Glutamatergic neuron (in vitro differentiated cells): ENCODE measurements at places on chromosomes 11 and 22. TPM values are rescaled to one million over a fixed set of nuclear protein-coding genes. Genes with fewer than 3 reads are reported as not detected.

- no peak for DNase-seq
These were observed 62.0 kb upstream of the RASD2 start for GRCh38 chr22:35478633-35479107.

The OR5P2 gene
- not detected for total RNA-seq

DNA sequence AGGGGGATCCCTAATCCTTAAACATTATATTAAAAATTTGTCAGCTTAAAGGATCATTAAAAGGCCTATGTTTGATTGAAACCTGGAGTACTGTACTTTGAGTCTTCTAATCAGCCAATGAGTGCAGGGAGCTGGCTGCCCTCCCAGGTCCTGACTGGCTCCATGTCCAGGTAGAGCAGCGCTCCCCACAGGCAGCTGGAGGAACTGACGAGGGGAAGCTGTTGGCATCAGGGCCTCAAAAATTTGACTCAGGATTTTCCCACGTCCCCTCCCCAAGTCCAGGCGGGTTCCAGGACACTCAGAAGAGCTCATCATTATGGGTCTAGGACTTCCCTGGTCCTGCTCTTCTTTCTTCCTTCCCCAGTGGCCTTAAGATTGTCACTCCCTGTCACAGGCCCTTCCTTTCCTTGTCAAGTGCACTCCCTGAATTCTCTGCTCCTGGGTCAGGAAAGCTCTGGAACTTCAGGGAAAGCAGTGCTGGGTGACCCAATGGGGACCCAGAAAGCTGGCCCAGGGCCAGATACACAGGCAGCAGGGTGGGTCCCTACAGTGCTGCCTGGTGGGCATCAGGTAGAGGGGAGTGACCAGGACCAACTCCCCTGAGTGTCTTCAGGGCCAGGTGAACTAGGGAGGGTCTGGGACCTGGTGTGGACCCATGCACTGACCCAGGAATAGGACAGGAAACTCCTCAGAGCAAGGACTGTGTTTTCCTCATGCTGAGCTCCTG is 65.5 kb downstream of the GGTLC2 start:
- no peak for DNase-seq

- peak; percentile 62 for DNase-seq
These were observed at the start of gene MRGPRF for GRCh38 chr11:69013009-69013951. TSS of gene MRGPRF (minus strand) at chr11:69013246. CDS start at chr11:69009901, 3,345 bp downstream.

The CSNK2A3 gene
- 17.4 TPM for total RNA-seq

DNA sequence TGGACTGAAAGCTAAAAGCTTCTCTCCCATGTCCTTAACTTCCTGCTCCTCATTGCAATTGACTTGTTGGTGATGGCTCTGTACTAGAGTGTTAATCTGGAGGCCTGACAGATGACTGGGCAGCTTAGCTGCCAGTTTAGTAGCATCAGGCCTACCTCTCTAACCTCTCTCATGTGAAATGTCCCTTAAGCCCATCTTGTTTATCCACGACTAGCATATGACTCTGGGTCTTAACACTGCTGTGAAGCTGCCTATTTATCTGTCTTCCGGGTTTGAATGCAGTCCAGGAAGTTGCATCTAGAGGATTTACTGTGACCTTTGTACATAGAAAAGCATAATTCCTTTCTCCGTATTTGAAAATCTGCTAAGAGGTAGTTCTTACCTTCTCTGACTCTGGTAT is 85.3 kb upstream of the HORMAD2 start:
- DNase-seq = no peak

- DNase-seq = no peak
These were observed 41.0 kb downstream of the TMPRSS5 start for GRCh38 chr11:113664981-113665710.

- DNase-seq = no peak
These were observed 4.1 kb downstream of the DDX17 start for GRCh38 chr22:38501797-38502672.

The PNPLA3 gene
- 14.7 TPM for total RNA-seq

GRCh38 chr11:14018441-14018840 is 55.9 kb downstream of the SPON1 start:
- DNase-seq = no peak

DNA sequence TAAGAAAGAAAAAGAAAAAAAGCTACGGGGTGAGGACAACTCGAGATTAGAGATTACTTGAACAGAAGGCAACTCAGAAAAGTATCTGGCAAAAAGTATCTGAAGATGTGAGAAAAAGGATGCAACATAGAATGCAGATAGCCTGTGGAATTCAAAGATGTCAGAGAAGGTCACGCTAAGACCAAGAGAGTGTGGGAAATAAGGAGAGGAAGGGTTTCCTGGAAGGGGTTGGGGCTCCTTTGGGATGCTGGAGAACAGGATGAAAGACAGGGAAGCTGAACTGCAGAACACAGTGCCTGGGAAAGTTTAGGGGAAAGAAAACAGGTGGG is 1.2 kb downstream of the GUCY1A2 start:
- DNase-seq = no peak

- no peak for DNase-seq
These were observed 192.6 kb downstream of the HIPK3 start for GRCh38 chr11:33449798-33450197.

DNA sequence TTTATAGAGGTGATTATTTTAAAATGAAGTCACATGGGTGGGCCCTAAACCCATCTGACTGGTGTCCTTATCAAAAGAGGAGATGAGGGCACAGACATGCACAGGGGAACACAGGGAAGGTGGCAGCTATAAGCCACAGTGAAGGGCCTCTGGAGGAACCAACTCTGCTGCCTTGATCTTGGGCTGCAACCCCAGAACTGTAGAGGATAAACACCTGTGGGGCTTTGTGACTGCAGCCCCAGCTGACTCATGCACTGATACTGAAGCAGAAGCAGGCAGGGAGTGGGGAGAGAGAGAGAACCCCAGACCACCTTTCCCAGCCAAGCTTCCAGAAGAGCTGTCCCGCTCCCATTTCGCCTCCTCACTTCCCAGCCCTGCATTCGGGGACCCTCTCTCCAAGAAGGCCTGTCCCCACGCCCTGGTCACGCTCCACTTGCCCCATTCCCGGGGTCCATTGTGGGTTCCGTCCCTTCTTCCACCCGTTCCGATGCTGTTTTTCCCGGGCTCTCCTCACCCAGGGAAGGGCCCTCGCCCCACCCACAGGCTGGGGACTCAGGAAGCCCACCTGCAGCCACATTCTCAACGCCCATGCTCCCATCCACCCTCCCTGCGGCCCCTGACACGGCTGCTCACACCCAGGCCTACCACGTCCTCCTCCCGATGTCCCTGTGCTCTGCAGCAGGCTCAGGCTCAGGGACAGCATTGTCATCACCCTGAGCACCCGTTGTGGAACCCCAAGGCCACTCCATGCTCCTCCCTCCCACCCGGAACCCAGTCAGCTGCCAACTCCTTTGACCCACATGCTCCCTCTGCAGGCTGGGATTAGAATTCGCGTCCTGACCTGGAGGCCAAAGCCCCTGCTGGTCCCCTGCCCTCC is 90.8 kb upstream of the SHANK2 start:
- peak; percentile 58 for DNase-seq

The SHISAL1 gene
- 3.2 TPM for total RNA-seq

The MYEOV gene
- total RNA-seq = not detected

GRCh38 chr11:68976095-68976494 is 4.7 kb downstream of the MRGPRD start:
- DNase-seq = no peak

The GRM5 gene
- not detected for total RNA-seq

DNA sequence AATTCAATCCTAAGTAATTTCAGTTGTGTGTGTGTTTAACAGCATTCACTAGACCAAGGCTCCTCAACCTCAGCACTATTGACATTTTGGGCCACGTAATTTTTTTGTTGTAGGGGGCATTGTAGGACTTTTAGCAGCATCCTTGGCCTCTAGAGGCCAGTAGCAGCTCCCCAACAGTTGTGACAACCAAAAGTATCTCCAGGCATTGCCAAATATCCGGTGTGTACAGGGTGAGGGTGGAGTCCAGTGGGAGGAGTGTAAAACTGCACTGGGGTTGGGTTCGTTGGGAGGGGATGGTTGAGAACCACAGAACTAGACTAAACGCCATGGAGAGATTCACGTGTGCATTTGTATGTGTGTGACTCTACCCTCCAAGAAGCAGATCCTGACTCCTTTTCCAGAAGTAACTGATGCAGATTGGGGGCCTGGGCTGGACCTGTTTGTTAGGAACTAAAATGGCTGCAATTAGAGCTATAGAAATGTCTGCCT is 5.9 kb upstream of the PHF21A start:
- DNase-seq = no peak

The MRGPRX3 gene
- total RNA-seq = not detected

- no peak for DNase-seq
These were observed 23.7 kb downstream of the SNU13 start for GRCh38 chr22:41664951-41665350.

DNA sequence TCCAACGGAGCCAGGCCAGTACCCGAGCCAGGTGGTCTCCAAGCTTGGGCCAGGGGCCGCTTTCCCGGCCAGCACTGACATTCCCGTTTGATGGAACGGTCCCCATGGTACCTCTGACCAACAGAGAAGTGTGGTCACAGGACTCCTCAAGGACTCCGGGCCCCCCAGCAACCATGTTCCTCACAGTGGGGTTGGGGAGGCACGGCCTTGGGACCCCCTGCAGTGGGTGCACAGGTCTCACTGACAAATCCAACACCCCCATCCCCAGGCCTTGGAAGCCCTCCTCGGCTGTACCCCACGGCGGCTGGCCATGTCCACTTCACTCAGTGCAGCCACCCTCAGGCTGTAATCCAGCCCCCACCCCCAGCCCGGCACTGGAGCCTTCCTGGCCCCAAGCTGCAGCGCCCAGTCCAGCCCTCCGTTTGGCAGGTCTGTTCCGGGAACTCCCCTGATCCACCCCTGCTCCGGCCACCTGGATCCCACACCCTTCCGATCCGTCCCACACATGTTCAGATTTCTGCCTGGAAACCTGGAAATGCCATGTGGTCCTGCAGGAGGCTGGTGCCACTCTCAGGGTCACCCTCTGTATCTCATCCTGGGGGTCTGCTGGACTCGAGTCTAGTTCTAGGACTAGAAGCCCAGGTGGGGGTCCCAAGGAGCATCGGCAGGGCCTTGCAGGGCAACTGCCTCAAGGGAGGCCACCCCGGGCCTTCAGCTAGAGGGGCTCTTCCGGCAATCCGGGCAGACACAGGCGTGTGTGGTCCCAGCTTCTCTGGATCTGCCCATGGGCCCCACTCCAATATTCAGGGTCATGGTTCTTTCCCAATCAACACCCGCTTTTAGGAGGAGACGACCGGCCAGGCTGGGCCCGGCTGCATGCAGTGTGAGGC is 26.6 kb downstream of the TBX1 start:
- no peak for DNase-seq

The ARHGAP20 gene
- total RNA-seq = not detected

The UCP2 gene
- total RNA-seq = 91.1 TPM

The CD3D gene
- total RNA-seq = not detected

DNA sequence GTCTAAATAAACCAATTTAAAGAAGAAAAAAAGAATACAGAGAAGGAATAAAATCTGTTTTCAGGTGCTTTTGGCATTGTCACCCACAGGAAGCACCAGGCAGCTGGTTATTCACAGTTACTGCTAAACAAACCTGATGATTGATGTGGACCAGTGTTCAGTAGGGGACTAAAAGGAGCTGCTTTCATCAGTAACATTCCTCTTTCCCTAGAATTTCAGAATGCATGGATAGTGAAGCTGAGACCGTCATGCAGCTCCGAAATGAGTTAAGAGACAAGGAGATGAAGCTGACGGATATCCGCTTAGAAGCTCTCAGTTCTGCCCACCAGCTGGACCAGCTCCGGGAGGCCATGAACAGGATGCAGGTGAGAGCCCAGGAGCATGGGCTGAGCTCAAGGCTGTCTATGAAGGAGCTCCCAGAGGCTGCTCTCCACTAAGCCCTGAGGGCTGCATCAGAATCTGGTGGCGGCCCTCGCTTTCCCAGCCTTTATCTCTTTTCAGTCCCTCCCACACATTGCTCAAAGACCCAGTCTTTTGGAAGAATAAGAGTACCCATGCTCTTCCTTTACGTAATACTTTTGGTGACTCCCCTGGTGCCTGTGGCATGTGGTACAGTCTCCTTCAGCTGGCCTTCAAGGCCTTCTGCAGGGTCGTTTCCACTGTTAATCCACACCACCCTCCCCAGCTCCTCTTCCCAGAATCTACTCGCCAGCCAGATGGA is 69.5 kb downstream of the DBX1 start:
- no peak for DNase-seq

GRCh38 chr22:35424761-35425160 is 24.8 kb downstream of the MCM5 start:
- no peak for DNase-seq

The SHANK2 gene
- total RNA-seq = 23.0 TPM

The ABCC8 gene
- total RNA-seq = 5.7 TPM

GRCh38 chr22:28018461-28018927 is 99.4 kb upstream of the PITPNB start:
- DNase-seq = peak; percentile 19

The TRPM5 gene
- not detected for total RNA-seq

DNA sequence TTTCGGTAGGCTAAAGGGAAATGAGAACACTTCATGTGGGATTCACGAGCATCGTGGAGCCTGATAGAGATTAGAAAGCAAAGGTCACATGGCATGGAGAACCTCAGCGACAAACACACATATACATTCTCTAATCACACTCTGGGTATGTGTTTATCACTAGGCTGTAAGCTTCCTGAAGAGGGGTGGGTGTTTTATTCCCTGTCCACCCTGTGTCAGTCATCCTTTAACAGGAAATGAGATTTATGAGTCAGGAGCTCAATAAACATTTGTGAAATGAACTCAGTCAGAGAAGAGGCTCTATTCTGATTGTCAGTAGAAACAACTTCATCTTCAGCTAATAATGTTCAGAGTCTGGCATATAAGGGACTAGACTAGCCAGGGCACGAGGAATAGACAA is 71.7 kb upstream of the EIF3M start:
- DNase-seq = no peak

DNA sequence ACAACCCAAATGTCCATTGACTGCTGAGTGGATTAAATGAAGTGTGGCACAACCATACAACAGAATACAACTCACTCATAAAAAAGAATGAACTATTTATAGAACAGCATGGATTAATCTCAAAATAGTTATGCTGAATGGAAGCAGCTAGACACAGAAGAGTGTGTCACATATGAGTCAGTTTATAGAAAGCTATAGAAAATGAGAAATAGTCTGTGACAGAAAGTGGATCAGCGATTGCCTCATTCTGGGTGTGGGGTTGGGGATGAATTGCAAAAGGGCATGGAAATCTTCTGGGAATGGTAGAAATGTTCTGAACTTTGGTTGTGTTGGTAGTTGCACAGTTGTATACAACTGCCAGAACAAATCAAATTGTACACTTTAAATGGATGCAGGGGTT is 37.4 kb downstream of the PRR5L start:
- no peak for DNase-seq

The DGAT2 gene
- total RNA-seq = 0.76 TPM

- DNase-seq = no peak
These were observed 532.9 kb upstream of the B3GAT1 start for GRCh38 chr11:134944986-134945385.
